ENCODE measurements at places on chromosomes 16 and 17.

GRCh38 chr17:71057448-71057847 lies 888.1 kb downstream of the KCNJ2 start:
- no peak for DNase-seq

DNA sequence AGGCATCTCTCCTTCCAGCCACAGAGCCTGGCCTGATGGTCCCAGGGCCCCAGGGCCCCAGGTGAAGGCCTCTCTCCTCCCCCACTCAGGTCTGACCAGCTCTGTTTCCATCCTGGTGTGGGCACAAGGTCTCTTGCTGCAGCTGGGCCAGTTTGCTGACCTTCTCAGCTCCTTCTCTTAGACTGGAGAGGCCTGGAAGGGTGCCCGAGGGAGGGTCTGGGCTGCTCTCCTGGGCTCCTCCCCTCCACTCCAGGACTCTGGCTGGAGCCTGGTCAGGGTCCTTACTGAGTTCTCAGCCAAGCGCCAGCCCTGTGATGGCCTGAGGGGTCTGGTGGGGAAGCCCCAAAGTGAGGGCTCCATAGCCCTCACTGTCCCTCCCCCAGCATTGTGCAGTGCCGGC lies 12.4 kb downstream of the SOCS3 start:
- DNase-seq: no peak

- no peak for DNase-seq
Measured at GRCh38 chr17:39225959-39226683, 376 bp upstream of the STAC2 start.

GRCh38 chr16:50988441-50988840 lies 162.6 kb downstream of the SALL1 start:
- no peak for DNase-seq

- DNase-seq: no peak
Measured at GRCh38 chr16:58709333-58709732, 24.8 kb upstream of the SLC38A7 start.

- no peak for DNase-seq
Measured at GRCh38 chr16:85137323-85138072, 25.2 kb upstream of the CIBAR2 start.

GRCh38 chr16:86906623-86907022 lies 328.3 kb downstream of the FOXL1 start:
- no peak for DNase-seq

GRCh38 chr16:52451971-52452421 lies 94.9 kb downstream of the TOX3 start:
- no peak for DNase-seq

GRCh38 chr16:78137179-78137578 lies 37.7 kb downstream of the WWOX start:
- no peak for DNase-seq

DNA sequence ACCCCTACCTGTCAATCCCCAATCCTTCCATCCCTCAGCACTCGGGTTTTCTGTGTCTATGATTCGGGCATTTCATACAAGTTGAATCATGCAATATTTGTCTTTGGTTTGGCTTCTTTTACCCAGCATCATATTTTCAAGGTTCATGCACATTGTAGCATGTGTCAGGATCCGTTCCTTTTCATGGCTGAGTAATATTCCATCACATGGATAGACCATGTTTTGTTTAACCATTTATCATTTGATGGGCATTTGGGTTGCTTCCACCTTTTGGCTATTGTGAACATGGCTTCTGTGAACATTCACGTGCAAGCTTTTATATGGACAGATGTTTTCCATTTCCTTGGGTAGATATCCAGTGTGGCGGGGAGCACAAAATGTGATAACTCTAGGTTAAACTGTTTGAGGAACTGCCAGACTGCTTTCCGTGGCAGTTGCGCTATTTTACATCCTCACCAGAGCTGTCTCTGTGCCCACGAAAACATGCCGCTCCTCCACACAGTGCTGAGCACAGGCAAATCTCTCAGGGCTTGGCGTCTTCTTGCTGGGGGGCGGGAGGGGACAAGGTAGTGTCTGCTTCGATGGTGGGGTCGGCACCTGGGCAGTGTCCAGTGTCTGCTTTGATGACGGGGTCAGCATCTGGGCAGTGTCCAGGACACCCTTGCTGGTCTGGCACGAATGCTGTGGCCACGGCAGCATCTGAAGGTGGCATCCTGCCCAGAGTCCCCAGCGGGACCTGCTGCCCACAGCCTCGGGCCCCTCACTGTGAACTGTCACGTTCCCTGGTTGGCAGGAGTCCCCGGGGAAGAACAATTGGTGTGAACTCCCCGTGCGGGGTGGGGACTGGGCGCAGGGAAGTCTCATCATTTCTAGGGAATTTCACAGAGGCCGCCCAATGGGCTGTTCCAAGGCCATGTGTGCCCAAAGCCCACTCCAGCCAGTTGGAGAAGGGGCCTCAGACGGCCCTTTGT lies 32.4 kb upstream of the JPH3 start:
- no peak for DNase-seq

GRCh38 chr16:54411544-54411943 lies 125.0 kb upstream of the IRX3 start:
- no peak for DNase-seq

DNA sequence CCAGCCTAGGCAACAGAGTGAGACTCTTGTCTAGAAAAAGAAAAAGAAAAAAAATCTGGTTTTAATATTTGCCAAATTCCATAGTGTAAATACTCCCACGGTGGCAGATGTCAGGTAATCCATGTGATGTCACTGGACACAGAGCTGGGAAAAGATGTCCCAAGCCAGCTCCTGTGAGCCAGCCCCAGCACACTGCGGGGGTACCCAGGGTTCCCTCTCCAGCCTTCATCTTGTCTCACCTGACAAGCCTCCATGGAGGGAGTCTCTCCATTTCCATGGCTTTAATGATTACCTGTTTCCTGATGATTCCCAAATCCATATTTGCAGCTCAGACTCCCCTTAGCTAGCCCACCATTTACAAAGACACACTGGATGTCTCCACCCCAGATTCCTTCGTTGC lies 4.6 kb downstream of the CD300LB start:
- no peak for DNase-seq

- no peak for DNase-seq
Measured at GRCh38 chr17:4485676-4486646, 12.7 kb upstream of the SPNS2 start.

DNA sequence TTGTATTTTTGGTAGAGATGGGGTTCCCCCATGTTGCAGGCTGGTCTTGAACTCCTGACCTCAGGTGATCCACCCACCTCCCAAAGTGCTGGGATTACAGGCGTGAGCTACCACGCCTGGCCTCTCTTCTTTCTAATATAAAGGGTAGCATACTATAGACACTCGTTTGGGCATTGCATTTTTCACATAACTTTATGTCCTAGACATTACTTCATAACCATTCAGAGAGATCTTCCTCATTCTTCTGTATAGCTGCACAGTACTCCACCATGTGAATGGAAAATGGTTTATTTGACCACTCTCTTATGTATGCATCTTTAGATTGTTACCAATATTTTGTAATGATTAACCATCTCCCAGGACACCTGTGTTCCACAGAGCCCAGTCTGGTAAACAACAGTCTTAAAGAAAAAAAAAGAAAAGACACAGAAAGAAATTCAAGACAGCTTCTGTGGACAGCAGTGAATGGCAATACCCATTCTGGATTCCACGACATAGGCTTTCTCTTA lies 42.1 kb downstream of the TK2 start:
- DNase-seq: no peak

DNA sequence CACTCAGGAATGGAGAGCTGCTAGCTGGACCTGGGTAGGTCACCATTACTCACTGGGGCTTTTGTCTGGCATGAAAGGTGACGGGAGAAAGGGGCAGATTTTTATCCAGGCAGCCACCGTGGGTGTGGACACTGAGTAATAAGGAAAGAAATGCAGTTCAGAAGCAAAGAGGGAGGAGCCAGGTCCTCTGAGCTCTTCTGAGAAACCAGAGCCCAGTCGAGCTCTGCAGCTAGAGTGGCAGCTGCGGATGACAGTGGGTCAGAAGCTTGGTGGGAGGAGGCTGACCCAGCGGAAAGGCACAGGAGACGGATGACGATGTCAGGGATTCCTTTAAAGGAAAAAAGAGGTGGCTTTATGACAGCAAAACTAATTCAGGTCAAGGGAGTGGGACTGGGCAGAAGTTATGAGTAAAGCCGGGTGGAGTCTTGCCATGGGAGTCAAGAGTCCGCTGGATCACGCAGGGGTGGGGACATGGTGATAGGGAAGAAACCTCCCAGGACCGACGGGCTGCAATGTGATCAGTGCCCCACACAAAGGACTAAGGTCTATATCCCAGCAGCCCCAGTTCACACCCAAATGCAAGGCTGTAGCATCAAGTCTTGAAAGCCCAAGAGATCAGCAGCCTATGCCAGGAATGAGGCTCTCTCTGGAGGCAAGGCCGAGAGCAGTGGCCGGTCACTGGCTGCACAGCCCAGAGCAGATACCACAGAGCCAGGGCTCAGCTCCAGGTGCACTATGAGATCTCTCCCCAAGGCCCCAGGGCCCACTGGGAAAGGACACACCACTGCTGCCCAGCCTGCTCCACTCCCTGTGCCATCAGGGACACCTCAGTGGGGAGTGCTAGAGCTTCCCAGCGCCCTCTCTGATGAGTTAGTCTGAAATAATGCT lies 6.3 kb upstream of the MNT start:
- peak; percentile 72 for DNase-seq

DNA sequence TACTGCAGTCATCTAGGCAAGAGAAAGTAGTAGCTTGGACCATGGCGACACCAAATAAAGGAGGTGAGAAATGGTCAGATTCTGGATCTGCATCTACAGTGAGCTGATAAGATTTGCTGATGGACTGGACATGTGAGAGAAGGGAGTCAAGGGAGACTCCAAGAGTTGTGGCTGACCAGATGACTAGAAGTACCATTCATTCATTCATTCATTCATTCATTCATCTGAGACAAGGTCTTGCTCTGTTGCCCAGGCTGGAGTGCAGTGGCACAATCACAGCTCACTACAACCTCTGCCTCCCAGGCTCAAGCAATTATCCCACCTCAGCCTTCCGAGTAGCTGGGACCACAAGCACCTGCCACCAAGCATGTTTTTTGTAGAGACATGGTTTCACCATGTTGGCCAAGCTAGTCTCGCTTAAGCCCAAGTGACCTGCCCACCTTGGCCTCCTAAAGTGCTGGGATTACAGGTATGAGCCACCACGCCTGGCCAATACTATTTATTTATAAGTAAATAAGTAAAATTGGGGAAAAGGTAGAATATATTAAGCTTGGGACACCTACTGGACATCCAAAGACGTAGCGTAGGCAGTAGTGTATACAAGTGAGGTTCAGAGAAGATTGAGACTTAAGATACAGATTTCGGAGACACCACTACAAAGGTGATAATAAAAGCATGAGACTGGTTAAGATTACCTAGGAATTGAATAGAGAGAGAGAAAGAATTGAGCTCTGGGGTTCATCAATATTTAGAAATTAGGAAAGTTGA lies 15.7 kb upstream of the RNF43 start:
- DNase-seq: no peak

GRCh38 chr16:16120044-16120381 lies 103.3 kb downstream of the ABCC6 start:
- DNase-seq: no peak
